ENCODE measurements at places on chromosomes 12 and 14. TPM values are rescaled to one million over a fixed set of nuclear protein-coding genes. Genes with fewer than 3 reads are reported as not detected.

The ANG gene
- total RNA-seq, result 685 TPM

The AQP6 gene
- 0.28 TPM for total RNA-seq

The FOXN4 gene
- total RNA-seq, result 0.10 TPM

The ATL1 gene
- 0.48 TPM for total RNA-seq

The CFAP251 gene
- 2.2 TPM for total RNA-seq

The FAM181A gene
- total RNA-seq, result not detected

The PPFIA2 gene
- not detected for total RNA-seq

The SYNDIG1L gene
- not detected for total RNA-seq

The APOLD1 gene
- 1.5 TPM for total RNA-seq

The SERPINA9 gene
- not detected for total RNA-seq

The GPATCH2L gene
- total RNA-seq, result 10.9 TPM

The SDS gene
- total RNA-seq, result 680 TPM

The OR11H12 gene
- total RNA-seq, result not detected

The GPHN gene
- total RNA-seq, result 43.0 TPM

The OTOGL gene
- total RNA-seq, result 0.03 TPM

The CD4 gene
- total RNA-seq, result 22.7 TPM

The DIO2 gene
- total RNA-seq, result 0.10 TPM

The C1QL4 gene
- not detected for total RNA-seq

The FAM222A gene
- 1.8 TPM for total RNA-seq

The MYO1H gene
- not detected for total RNA-seq

The BCL2L14 gene
- total RNA-seq, result not detected

The LRIG3 gene
- total RNA-seq, result 10.8 TPM

The REP15 gene
- total RNA-seq, result 1.0 TPM

The SLC38A1 gene
- 7.7 TPM for total RNA-seq

The CLEC4A gene
- 0.33 TPM for total RNA-seq

The RAD9B gene
- total RNA-seq, result 0.25 TPM

The TMEM63C gene
- total RNA-seq, result 0.35 TPM

The CYP27B1 gene
- total RNA-seq, result 0.45 TPM

The PTCSC3 gene
- total RNA-seq, result not detected

The BICDL1 gene
- total RNA-seq, result 9.4 TPM

The TAS2R20 gene
- total RNA-seq, result 0.45 TPM

The FAM186B gene
- 1.2 TPM for total RNA-seq

The PPP1R12A gene
- 15.6 TPM for total RNA-seq

The PLEKHG7 gene
- total RNA-seq, result not detected

The MIP gene
- 0.60 TPM for total RNA-seq

The PMCH gene
- total RNA-seq, result not detected

The TCL1B gene
- not detected for total RNA-seq

The TAS2R14 gene
- total RNA-seq, result 0.73 TPM

The WNT1 gene
- not detected for total RNA-seq

The DBX2 gene
- not detected for total RNA-seq

The SIX4 gene
- 0.10 TPM for total RNA-seq

The TTC6 gene
- total RNA-seq, result 5.0 TPM

The GSC gene
- not detected for total RNA-seq

The MDGA2 gene
- not detected for total RNA-seq

The ERP27 gene
- total RNA-seq, result 0.30 TPM

The DNAI7 gene
- not detected for total RNA-seq

The TBPL2 gene
- not detected for total RNA-seq

The GPR162 gene
- 1.3 TPM for total RNA-seq

The DIO3 gene
- 0.13 TPM for total RNA-seq

The MSRB3 gene
- 1.6 TPM for total RNA-seq

The CLEC2A gene
- not detected for total RNA-seq

The SLC38A4 gene
- total RNA-seq, result 518 TPM

The CLEC1B gene
- total RNA-seq, result 10.7 TPM

The KRT85 gene
- not detected for total RNA-seq

Data from left lobe of liver (tissue), 2 donors.